ENCODE measurements at places on chromosomes 6 and 20.

DNA sequence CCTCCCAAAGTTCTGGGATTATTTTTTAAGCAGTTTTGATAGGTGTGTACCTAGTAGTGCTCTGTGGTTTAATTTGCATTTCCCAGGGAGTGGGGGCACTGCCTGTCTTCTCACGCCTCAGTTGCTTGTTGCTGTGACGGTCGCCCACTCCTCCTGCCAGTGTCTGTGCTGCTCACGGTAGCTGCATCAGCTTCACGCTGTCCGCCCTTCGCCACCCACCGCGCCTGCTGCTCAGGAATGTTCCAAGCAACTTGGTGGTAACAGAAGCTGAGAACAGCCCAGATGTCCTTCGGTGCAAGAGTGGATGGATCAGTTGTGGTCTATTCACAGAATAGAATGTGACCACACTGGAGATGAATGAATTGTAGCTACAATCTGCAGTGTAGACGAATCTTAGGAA, 22.9 kb downstream of the DNAJC5 start:
- no peak for DNase-seq

DNA sequence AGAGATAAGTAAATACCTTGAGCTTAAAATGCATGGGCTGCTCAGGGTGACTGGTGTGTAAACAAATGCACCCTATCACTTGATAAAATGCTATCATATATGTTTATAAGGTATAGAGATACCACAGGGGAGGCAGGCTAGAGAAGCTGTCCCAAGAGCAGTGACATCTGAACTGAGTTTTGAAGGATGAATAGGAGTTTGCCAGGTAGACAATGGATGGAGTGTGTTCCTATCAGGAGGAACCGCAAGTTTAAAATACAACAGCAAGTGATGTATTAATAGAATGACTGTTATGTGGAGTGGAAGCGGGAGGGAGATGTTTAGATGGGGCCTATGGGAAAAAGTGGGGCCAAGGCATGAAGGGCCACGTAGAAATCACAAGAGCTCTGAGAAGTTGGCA, 38.7 kb upstream of the CHMP4B start:
- no peak for DNase-seq

GRCh38 chr6:108039681-108040080, 34.9 kb downstream of the OSTM1 start:
- DNase-seq: no peak

- no peak for DNase-seq
These were observed 516.6 kb upstream of the JARID2 start for GRCh38 chr6:14729129-14729871.

DNA sequence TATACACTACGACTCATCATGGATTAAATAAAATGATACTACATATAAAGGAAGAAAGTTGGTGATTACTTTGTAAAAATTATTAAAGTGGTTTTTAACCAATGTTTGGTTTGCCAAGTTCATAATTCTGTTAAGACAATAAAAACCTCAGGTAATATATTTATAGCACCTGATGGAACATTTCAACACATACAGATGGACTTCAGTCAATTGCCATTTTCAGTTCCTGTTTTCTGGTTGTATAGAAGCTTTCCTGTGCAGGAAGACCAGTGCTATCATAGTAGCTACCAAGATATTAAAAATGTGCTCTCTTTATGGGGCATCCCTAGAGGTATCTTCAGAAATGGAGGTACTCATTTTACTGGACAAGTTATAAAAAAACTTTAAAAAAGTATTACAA, 1686.4 kb downstream of the GRIK2 start:
- no peak for DNase-seq
